Caudate nucleus (tissue), 63 donors: ENCODE measurements at places on chromosomes 1 and 21.
A peak's percentile ranks its signal among the peaks of the same experiment; 100 is the strongest.

DNA sequence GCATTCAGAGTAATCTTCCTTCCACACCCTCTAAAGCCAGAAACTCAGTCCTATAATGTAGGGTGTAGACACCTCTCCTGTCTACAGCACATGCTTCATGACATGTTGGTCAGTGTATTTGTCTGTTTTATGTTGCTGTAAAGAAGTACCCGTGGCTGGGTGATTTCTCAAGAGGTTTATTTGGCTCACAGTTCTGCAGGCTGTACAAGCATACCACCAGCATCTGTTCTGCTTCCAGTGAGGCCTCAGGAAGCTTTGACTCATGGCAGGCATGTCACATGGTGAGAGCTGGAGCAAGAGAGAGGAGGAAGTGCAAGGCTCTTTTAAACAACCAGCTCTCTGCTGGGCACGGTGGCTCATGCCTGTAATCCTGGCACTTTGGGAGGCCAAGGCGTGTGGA lies 12.1 kb downstream of the PLOD1 start:
- DNase-seq: no peak

GRCh38 chr1:189550498-189550897 lies 927.2 kb downstream of the BRINP3 start:
- no peak for DNase-seq

DNA sequence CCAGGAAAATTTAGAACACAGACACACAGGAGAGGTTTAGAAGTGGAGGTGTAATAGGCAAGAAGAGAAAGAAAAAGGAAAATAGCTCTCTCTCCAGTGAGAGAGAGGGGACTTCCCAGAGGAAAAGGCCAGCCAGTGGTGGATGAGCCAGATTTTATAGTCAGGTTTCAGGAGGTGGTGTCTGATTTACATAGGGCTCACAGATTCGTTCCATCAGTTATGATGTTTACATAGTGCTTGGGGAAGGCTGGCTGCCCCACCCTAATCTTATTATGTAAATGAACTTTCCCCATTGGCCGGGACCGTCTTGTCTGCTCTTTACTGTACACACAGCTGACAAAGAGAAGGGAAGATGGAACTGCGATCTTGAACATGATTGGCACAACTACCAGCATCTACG lies 797.3 kb downstream of the PLA2G4A start:
- DNase-seq: no peak

- no peak for DNase-seq
These were observed 15.1 kb downstream of the PRMT2 start for GRCh38 chr21:46650476-46651098.

GRCh38 chr1:168637350-168637991 lies 61.1 kb downstream of the XCL1 start:
- DNase-seq: no peak

DNA sequence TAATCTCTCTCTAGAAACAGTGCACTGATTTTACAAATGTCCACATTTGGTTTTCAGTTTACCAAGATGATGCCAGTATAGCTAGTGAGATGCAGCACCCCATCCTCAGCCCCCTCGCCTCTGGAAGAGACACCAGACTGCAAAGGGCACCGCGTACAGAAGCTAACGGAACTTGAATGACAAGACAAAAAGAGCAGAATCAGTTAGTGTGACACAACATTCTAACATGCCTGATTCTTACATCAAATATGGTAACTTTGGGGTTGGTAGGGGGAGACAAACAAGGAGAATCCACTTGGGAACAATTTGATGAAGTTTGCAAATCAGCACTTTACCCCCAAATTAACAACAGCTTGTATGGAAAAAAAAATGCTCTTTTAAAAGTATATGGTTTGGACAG lies 4.1 kb upstream of the MAGOH start:
- DNase-seq: no peak

GRCh38 chr1:64100791-64101190 lies 102.6 kb upstream of the UBE2U start:
- DNase-seq: no peak

DNA sequence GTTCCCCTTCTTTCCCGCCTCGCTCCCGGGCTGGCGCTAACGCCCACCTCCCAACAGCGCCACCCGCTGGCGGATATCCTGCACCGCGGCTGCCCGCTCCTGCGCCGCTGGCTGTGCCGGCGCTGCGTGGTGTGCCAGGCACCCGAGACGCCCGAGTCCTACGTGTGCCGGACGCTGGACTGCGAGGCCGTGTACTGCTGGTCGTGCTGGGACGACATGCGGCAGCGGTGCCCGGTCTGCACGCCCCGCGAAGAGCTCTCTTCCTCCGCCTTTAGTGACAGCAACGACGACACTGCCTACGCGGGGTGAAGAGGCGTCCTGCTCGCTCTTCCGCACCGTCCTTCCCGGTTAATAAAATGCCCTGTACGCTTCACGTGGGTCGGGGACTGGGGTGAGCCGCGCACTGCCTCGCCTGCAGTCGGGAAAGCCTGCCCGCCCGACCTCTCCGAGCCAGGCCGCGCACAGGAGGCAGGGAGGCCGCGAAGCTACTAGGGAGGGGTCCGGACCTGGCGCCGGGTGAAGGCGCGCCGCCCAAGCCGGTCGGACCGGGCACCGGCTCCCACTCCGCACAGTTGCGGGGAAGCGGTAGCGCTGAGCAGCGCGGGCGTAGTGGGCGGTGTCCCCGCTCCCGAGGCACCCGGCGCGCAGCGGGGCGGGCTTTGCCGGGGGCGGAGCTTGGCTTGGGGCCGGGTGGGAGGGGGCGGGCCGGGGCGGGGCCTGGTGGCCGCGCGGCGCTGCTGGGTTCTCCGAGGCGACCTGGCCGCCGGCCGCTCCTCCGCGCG lies at the start of gene ADAM15:
Gene ADAM15 (plus strand): TSS at position 757 of the 782 bp plus-strand sequence. CDS start 71 bp downstream, outside the sequence.
- peak; percentile 82 for DNase-seq

DNA sequence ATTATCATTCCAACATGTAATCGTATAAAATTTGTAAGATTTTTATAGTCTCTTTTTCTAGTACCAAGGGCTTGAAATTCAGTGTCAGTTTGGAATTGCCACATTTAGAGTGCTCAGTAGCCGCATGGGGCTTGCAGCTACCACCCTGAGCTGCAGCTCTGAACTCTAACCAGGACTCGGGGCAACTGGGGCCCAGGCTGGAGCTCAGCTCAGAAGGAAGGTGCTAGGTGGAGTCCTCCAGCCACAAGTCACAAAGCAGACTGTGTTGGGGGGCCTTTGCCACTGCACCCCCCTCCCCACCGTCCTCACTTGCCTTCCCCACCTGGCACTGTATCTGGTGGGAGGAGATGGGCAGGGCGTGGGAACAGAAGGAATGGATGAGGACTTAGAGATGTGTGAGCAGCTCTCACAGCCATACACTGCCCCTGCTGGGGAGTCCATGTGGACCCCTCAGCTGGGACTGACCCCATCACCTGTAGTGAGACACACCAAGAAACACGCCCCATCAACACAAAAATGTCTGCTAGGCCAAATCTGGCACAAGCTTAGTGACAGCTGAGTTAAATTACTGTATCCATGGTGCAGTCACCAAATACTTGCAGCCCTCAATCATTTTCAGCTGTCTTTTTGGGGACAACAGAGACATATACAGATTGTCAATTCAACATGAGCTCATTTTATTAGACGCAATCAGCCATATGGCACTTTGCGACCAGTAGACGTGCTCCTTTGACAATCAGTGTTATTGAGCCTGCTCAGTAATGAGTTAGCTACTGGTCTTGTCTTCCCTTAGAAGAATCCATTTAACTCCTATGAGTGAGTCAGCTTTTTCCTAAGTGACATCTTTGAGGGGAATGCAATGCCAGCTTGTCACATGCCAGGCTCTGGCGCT lies 241.7 kb upstream of the RAB4A start:
- DNase-seq: no peak

DNA sequence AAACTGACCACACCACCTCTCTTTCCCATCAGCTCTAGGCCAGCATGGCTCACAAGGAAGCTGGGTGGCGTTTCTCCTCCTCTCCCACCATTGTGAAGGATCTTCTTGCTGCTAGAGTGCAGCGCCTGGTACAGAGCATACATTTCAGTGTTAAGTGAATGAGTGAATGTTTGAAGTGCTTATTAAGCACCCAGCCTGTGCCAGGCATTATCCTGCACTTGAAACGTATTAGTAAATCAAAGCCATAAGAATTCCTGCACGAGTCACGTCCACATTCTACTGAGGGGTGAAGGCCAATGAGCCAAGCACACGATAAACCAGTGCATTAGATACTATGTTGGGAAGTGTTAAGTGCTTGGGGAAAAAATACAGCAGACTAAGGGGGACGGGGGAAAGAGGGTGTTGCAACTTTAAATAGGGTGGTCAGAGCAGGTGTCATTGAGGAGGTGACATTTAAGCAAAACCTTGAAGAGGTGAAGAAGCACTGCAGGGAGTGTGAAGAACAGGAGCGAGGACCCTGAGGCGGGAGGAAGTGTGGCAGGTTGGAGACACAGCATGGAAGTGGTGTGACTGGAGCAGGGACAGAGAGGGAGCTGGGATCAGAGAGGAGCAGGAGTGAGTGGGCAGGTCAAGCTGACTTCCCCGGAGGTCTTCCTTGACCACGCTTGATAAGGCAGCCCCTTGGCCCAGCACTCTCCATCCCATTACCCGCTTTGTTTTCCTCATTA lies 48.5 kb upstream of the LRRN2 start:
- DNase-seq: no peak

- DNase-seq: no peak
These were observed 130.2 kb downstream of the TPR start for GRCh38 chr1:186244825-186245224.

DNA sequence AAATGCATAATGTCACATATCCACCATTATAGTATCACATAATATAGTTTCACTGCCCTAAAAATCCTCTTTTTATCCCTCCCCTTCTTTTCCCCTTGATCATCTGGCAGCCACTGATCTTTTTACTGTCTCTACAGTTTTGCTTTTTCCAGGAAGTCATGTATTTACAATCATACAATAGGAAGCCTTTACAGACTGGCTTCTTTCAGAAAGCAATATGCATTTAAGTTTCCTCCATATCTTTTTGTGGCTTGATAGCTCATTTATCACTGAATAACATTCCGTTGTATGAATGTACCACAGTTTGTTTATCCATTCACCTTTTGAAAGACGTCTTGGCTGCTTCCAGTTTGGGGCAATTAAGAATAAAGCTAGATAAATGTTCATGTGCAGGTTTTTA lies 14.3 kb upstream of the WDTC1 start:
- DNase-seq: no peak

GRCh38 chr1:227219715-227220292 lies 98.5 kb downstream of the CDC42BPA start:
- no peak for DNase-seq

- DNase-seq: no peak
These were observed 12.4 kb downstream of the KLHDC8A start for GRCh38 chr1:205344066-205344928.

- DNase-seq: no peak
These were observed 12.0 kb downstream of the SLC35D1 start for GRCh38 chr1:67041841-67042503.

DNA sequence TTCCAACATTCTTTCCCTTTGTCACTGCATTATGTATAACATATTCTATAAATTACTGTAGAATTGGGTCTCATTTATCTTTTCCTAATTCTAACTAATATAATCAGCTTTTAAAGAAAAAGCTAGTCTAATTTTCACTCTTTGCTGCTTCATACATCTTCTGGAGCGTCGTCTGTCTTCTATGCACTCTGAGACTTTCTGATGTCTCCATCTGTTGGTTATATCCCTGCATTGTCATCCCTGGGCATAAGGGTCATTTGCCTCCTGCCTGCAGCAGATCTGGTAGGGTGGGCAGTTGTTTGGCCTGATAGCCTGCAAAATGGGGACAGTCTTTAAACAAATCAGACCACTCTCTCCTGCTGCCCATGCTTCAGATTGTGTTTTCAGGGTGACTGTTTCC lies 40.8 kb upstream of the DYNLT5 start:
- no peak for DNase-seq

GRCh38 chr1:26372039-26372438 lies 511 bp downstream of the ZNF683 start:
- no peak for DNase-seq

DNA sequence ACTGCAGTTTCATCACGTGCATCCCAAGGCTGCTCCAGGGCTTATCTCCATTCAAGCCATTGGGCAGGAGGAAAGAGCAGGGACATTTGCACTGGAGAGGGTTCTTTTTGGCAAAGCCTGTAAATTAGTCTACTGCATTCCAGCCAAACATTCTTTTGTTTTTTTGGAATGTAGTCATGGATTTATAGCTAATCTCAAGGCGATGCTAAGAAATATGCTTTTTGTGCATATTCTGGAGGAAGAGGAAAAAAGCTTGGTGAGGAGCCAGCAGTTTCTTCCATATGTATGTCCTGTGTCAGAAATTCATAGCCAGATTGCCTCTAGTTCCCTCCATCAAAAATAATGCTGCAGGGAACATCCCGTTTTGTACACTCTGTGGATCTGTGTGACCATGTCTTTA lies 221.4 kb downstream of the BACH1 start:
- DNase-seq: no peak

DNA sequence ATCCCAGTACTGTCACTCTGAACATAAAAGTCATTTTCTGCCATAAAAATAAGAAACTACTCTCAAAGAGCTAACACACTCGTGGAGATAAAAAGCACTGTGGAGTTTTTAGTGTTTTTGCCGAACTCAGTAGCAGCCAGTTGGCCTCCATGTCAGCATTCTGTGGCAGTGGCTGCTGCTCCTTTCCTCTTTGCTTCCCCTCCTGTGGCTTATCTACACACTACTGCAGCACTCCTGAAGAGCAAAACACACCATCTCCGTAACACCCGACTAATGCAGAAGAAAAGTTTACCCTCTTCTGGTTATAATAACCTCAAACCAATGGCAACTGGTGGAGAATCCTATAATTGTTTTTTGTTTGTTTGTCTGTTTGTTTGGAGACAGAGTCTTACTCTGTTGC lies 44.9 kb downstream of the RAB3GAP2 start:
- DNase-seq: no peak

DNA sequence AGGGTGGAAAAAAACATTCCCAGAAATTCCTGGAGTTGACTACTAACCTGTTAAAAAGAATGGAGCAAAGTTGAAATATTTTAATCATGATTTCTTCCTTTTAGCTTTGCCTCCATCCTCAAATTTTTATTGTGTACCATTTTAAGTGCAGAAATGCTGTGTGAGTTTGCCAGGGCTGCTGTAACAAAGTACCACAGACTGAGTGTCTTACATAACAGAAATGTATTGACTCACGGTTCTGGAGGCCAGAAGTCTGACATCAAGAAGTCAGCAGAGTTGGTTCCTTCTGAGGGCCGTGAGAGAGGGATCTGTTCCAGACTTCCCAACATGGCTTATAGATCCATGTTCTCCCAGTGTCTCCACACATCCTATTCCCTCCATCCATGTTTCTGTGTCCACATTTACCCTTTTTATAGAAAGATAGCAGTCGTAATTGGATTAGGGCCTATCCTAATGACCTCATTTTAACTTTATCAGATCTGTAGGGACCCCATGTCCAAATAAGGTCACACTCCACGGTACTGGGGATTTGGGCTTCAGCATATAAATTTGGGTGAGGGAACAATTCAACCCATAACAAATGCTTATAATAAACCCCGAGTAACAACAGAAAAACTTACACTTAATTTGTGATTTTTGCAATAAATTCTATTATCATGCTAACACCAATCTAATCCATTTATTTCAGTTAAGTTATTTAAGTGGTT lies 12.7 kb downstream of the SNX7 start:
- no peak for DNase-seq
